ENCODE measurements at places on chromosomes 2 and 18.

DNA sequence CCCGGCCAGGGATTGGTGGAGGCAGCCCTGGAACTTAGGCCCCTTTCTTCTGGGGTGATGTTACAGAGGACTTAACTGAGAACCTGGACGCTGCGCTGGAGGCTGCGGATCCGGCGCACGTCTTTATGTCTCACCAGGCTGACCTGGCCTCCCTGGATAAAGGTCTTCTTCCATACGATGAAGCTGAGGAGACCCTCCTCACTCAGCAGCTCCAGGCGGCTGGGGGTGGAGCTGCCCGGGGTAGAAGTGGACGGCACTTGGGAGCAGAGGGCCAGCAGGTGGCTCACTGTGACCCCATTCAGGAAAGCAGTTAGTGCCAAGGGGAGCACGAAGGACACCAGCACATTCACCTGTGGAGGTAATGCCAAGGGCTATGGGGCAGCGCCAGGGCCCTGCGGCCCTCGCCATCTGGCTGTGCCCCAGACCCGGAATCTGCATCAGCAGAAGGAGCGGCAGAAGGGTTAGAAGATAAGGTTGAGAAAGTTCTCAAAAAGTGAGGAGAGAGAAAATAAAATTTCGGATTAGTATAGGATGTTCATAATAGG, 8.0 kb downstream of the NTSR2 start:
- no peak for DNase-seq

- peak; percentile 73 for DNase-seq
Measured at GRCh38 chr18:63882333-63883141, 5.0 kb upstream of the SERPINB2 start.

DNA sequence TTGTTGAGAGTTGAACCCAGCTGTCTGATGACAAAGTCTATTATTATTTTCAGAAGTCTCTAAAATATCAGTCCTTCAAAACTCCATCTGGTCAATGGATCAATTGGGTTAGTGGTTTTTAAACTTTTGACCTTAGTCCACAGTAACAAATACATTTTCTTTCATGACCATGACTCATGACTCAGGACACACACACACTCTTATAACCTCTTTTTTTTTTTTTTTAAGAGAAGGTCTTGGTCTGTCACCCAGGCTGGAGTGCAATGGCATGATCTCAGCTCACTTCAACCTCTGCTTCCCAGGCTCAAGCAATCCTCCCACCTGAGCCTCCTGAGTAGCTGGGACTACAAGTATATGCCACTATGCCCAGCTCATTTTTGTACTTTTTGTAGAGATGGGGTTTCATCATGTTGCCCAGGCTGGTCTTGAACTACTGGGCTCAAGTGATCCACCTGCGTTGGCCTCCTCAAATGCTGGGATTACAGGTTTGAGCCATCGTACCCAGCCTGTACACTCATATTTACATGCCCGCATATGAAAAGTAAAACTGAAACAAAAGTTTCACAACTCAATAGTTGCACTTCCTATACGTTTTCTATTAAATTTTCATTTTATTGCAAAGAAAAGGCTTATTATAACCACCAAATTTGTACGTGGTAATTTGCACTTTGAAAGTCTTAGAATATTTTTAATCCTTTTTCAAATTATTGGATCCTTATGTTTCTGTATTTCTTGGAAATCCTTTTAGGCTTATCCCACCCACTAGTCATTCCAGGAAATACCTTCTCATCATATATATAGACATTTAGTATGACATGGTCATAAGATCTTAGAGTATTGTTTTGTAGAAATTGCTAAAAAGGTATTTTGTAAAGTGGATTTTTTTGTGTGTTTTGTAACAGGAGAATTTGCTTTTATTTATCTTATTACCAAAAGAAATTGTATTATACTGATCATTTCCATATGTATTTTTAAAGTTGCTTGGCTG, 199.0 kb downstream of the LPIN1 start:
- DNase-seq: no peak

GRCh38 chr2:45839508-45840251, 188.2 kb downstream of the PRKCE start:
- DNase-seq: no peak

- DNase-seq: no peak
Measured at GRCh38 chr2:96139181-96139758, 968 bp upstream of the ASTL start.

GRCh38 chr2:95298486-95299111, 1.5 kb downstream of the KCNIP3 start:
- no peak for DNase-seq

- DNase-seq: no peak
Measured at GRCh38 chr2:9813312-9814128, 29.8 kb upstream of the TAF1B start.

DNA sequence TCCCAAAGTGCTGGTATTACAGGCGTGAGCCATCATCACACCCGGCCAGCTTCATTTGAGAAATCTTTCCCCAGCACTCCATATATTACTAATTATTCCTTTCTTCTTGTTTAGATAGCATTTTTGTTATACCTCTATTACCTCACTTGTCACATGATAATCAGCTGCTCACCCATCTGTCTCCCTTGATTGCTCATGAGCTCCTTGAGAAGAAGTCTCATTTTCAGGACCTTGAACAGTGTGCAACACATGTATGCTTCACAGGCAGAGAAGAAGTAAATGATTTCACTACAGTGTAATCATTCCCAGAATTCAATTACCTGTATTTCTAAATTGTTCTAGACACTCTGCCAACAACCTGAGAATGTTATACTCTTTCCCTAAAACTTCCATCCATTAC, 6.2 kb downstream of the PAIP2B start:
- DNase-seq: no peak

GRCh38 chr2:177535958-177536504, 143.5 kb downstream of the AGPS start:
- no peak for DNase-seq

DNA sequence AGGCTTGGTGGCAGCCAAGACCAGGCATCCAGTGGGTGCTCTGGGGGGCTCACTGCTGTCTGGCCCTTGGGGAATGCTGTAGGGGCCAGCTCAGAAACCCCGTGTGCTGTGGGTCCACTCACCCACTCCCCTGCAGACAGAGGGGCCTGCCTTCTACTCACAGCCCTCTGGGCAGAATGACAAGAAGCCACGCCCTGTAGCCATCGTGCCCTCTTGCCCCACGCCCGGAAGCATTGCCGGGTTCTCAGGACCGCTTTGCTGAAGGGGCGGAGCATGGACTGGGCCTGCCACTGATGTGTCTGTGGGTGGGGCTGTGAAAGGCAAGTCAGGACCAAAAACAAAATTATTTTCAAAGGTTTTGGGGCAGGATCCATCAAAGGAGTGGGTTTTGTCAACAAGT, 27.8 kb downstream of the GLI2 start:
- no peak for DNase-seq

DNA sequence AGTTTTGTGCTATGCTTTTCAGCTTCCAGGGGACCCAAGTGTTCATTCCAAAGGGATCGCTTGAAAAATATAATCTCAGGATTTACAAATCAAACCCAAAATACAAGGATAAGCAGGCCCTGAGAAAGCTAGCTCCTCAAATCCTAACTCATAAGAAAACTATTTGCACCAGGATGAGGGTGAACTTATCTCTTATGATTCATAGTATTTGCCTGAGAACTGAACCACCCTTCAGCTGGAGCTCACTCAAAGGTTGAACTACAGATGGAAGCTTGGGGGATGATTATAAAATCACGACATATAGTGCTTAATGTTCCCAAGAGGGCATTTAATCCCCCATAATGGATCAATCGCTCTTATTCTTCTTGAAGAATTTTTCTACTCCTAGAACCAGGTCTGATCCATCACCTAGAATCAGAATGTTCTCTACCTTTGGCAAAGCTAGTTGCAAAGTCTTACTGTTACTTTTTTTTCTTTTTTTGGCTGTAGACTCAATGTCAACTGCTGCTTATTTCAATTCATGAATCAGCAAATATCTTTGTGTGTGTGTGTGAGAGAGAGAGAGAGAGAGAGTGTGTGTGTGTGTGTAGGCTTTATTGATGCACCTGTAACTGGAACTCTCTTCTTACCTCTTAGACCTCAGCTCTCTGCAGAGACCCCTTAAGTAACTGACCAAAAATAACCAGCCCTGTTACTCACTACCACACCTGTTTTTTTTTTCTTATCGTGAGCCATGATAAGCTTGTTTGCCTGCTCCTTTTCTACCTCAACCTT, 44.8 kb downstream of the ARL4C start:
- DNase-seq: peak; percentile 87

DNA sequence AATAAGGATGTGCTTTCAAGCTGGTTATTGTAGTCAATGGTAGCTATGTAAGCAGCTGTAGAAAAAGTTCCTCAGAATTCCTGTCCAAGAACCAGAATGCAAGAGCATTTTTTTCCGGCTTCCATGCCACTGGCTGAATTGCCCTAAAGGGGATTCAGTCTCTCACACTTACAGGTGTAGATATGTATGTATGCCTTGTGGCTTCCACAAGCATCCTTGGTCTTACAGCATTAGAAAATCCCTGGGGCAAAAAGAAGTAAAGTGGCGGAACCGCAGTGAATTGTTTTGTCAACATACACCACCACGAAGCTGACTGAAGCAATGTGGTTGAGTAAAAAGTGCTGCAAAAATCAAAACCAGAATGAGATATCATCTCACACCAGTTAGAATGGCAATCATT, 54.6 kb downstream of the FANCL start:
- DNase-seq: no peak

DNA sequence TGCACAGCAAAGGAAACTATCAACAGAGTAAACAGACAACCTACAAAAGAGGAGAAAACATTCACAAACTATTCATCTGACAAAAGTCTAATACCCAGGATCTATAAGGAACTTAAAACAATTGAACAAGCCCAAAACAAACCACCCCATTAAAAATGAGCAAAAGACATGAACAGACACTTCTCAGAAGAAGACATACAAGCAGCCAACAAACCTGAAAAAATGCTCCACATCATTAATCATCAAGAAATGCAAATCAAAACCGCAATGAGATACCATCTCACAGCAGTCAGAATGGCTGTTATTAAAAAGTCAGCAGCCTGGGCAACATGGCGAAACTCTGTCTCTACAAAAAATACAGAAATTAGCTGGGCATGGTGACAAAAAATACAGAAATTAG, 110.2 kb upstream of the LDLRAD4 start:
- DNase-seq: no peak

DNA sequence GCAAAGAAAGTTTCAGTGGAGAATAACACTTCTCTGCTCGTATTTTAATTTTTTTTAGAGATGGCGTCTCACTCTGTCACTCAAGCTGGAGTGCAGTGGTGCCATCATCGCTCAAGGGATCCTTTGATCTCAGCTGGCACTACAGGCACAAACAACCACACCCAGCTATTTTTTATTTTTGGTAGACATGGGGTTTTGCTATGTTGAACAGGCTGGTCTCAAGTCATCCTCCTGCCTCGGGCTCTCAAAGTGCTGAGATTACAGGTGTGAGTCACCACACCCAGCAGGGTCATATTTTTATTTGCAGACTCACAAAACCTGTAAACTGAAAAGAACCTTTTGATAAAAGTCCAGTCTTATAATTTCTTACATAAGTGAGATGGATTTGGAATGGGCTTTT, 2.6 kb downstream of the TRAK2 start:
- no peak for DNase-seq

GRCh38 chr2:28736034-28736433, 15.6 kb upstream of the PPP1CB start:
- no peak for DNase-seq

DNA sequence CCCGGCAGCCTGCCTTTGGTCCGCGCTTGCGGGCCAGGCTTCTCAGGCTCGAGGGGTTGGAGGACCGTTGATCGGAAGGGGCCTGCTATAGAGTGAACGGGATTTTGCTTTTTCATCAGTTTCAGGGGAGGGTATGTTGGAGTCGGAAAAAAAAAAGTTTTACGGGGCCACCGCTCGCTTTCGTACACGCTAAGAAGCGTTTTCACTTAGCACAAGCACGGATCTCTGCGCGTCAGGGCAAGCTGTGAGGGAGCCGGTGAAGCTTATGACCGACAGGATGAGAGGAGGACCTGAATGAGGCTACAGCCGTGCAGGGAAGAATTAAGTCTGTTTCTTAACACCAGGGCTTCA, 443 bp downstream of the CPSF3 start:
- DNase-seq: no peak

DNA sequence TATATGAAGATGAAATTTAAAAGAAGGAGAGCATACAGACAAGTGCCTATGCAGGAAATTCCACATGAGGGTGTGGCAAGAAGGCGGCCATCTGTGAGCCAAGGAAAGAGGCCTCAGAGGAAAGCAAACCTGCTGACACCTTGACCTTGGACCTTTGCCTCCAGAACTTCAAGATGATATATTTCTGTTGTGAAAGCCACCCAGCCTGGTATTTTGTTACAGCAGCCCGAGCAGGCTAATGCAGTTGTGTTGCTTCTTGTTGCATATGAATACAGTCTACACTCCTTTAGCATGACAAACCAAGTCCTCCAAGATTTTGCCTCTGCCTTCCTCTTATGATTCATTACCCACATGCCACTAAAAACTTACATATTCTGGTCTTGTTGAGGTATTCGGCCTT, 374.8 kb upstream of the TRIB2 start:
- DNase-seq: no peak

DNA sequence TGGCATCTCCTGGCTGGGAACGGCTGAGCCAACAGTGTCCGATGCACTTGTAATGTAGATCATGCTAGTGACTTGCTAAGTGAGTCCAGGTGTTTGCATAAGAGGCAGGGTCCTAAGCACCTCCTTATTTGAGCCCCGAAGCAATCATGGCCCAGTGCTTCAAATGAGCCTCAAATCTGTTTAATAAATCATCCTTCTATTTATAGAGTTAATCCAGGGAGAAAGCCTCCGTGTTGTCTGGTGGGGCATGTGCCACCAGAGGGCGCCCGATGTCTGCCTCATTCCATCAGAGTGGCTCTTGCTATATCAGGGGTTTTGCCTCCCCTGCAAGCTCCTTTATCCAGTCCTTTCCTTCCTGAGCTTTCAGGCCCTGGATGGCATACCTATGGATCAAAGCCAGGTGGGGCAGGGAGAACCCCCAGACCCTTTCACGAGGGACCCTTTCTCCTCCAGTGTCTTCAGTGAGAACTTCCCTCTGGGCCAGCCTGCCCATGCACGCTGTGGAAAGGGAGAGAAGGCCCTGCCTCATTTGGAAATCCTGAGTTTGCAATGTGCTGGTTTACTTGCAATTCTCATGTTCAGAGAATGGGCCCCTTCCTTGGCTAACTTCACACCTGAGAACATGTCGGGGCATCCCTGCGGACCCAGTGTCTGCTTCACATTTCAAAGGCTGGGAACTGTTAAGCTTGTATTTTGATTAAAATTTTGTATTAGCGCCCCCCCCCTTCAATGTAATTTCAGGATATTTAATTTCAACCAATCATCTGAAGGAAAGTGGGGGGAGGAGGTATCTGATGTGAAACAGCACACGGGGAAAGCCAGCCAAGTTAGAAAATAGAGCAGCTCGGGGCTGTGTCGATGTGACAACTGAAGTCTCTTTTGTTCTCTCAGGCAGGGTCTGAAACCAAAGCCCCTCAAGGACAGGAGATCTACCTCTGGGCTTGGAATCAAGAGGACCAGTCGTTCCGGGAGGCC, 39.7 kb downstream of the RDH14 start:
- peak; percentile 68 for DNase-seq
